Activated T-helper 2 cell treated with anti-CD3 and anti-CD28 coated beads, Interferon-gamma antibody, Interleukin-2, Interleukin-4, amounts not matched to agents 10 μg/mL and 5 μg/mL and 100 μg/mL, durations not matched to agents 14 hours and 24 hours and 36 hours (primary cell): ENCODE measurements at places on chromosomes 3 and 15. TPM values are rescaled to one million over a fixed set of nuclear protein-coding genes. Genes with fewer than 3 reads are reported as not detected.

P3H2 gene
- total RNA-seq: not detected in 2 replicates

RASL12 gene
- not detected in 2 replicates for total RNA-seq

CYP1A2 gene
- not detected in 2 replicates for total RNA-seq

FBXO40 gene
- not detected in 2 replicates for total RNA-seq

RPLP1 gene
- total RNA-seq: 1,844 and 1,891 TPM in 2 replicates

MYEF2 gene
- 36.3 and 37.7 TPM in 2 replicates for total RNA-seq

DNAH12 gene
- total RNA-seq: 0.11 TPM in 1 of 2 replicates, not detected in the other

IL5RA gene
- total RNA-seq: 0.18 TPM in 1 of 2 replicates, not detected in the other

CHP1 gene
- 58.3 and 58.6 TPM in 2 replicates for total RNA-seq

FES gene
- 51.9 and 55.8 TPM in 2 replicates for total RNA-seq

EAF1 gene
- 23.9 and 25.9 TPM in 2 replicates for total RNA-seq

FBXW12 gene
- total RNA-seq: 0.14 TPM in 1 of 2 replicates, not detected in the other

ARNT2 gene
- 0.28 TPM in 1 of 2 replicates, not detected in the other for total RNA-seq

MINDY2 gene
- 10.7 and 11.6 TPM in 2 replicates for total RNA-seq

SOX2 gene
- not detected in 2 replicates for total RNA-seq

UBXN7 gene
- 64.4 and 67.8 TPM in 2 replicates for total RNA-seq

UBE2E1 gene
- total RNA-seq: 63.9 and 70.2 TPM in 2 replicates

RAB5A gene
- 43.5 and 49.5 TPM in 2 replicates for total RNA-seq

UBL7 gene
- 55.3 and 59.1 TPM in 2 replicates for total RNA-seq

ASTE1 gene
- total RNA-seq: 7.4 and 8.0 TPM in 2 replicates

RAD51 gene
- 51.4 and 53.8 TPM in 2 replicates for total RNA-seq

MED12L gene
- 7.1 and 8.7 TPM in 2 replicates for total RNA-seq

GCNT3 gene
- not detected in 2 replicates for total RNA-seq

C3orf49 gene
- total RNA-seq: not detected in 2 replicates

GOLGA6A gene
- total RNA-seq: not detected in 2 replicates

GOLGA6B gene
- not detected in 2 replicates for total RNA-seq

IL17RE gene
- 0.78 and 1.0 TPM in 2 replicates for total RNA-seq

XPC gene
- 31.4 and 33.2 TPM in 2 replicates for total RNA-seq

VIPR1 gene
- total RNA-seq: 0.51 and 0.52 TPM in 2 replicates

ZNF654 gene
- 16.7 and 20.7 TPM in 2 replicates for total RNA-seq

AADACL2 gene
- total RNA-seq: not detected in 2 replicates

GPR15 gene
- total RNA-seq: 10.0 and 10.5 TPM in 2 replicates

SLC28A1 gene
- not detected in 2 replicates for total RNA-seq

IL1RAP gene
- 34.5 and 38.6 TPM in 2 replicates for total RNA-seq

ADGRG7 gene
- not detected in 2 replicates for total RNA-seq

CHMP2B gene
- 25.0 and 25.2 TPM in 2 replicates for total RNA-seq

MAP6D1 gene
- 1.1 and 2.9 TPM in 2 replicates for total RNA-seq

ATP13A5 gene
- total RNA-seq: not detected in 2 replicates

GOLGA8J gene
- not detected in 2 replicates for total RNA-seq

CPA3 gene
- not detected in 2 replicates for total RNA-seq

ATP11B gene
- total RNA-seq: 97.5 and 98.3 TPM in 2 replicates

KLHL40 gene
- total RNA-seq: not detected in 2 replicates

RFTN1 gene
- 90.4 and 93.7 TPM in 2 replicates for total RNA-seq

FSD2 gene
- not detected in 2 replicates for total RNA-seq

IGSF10 gene
- not detected in 2 replicates for total RNA-seq

KCNMB3 gene
- total RNA-seq: 0.28 and 0.52 TPM in 2 replicates

UROC1 gene
- total RNA-seq: not detected in 2 replicates

PRSS50 gene
- total RNA-seq: not detected in 2 replicates

GPR149 gene
- not detected in 2 replicates for total RNA-seq

BRPF1 gene
- total RNA-seq: 34.2 and 35.8 TPM in 2 replicates

ABHD10 gene
- total RNA-seq: 46.3 and 46.9 TPM in 2 replicates

ROPN1 gene
- total RNA-seq: not detected in 2 replicates

CDHR4 gene
- 0.16 TPM in 1 of 2 replicates, not detected in the other for total RNA-seq

SCN11A gene
- total RNA-seq: 0.02 TPM in 2 replicates

PLIN1 gene
- 0.25 TPM in 1 of 2 replicates, not detected in the other for total RNA-seq

RBP2 gene
- total RNA-seq: not detected in 2 replicates

PPM1L gene
- total RNA-seq: 2.6 and 2.9 TPM in 2 replicates

CDCP1 gene
- total RNA-seq: 7.4 and 8.1 TPM in 2 replicates

ALDH1A3 gene
- total RNA-seq: not detected in 2 replicates
